ENCODE measurements at places on chromosomes 6 and 20.

GRCh38 chr6:89239338-89239737, 22.2 kb upstream of the GABRR1 start:
- no peak for DNase-seq

DNA sequence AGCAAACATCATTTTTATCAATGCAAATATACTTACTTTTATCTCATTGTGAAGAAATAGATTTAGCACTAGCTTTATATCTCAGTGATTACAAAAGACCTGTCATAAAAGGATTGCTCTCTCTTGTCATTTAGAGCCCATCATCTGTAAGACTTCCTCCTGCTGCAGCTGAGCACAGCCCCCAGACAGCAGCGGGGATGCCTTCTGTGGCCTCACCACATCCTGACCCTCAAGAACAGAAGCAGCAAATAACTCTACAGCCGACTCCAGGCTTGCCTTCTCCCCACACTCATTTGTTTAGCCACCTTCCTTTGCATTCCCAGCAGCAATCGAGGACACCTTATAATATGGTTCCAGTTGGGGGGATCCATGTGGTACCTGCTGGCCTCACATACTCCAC, 127.0 kb upstream of the EDN1 start:
- DNase-seq: no peak

DNA sequence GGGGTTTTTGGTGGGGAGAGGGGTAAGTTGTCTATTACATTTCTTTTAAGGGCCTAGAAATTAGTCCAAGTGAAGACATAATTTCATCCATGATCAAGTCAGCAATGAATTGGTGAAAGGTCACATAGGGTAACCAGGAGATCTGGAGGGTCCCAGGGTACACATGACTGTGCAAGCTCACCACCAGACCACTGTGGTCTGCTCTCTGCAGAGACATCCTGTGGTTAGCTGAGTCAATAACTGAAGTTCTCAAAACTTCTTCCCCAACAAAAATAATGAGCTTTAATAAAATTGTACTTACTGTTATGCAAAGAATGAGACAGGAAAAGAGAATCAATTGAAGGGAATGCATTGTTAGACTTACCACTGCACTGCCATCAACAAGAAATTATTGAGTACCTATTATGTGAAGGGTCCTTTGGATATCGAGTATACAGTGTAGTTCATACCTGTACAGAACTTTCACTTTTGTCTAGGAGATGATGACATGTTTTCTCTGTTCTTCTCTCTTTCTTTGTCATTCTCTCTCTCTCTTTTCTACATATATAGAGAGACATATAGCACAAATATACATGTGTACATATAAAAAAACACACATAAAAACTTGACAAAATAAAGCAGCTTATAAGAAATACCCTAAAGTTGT, 209.8 kb downstream of the GJA1 start:
- no peak for DNase-seq

DNA sequence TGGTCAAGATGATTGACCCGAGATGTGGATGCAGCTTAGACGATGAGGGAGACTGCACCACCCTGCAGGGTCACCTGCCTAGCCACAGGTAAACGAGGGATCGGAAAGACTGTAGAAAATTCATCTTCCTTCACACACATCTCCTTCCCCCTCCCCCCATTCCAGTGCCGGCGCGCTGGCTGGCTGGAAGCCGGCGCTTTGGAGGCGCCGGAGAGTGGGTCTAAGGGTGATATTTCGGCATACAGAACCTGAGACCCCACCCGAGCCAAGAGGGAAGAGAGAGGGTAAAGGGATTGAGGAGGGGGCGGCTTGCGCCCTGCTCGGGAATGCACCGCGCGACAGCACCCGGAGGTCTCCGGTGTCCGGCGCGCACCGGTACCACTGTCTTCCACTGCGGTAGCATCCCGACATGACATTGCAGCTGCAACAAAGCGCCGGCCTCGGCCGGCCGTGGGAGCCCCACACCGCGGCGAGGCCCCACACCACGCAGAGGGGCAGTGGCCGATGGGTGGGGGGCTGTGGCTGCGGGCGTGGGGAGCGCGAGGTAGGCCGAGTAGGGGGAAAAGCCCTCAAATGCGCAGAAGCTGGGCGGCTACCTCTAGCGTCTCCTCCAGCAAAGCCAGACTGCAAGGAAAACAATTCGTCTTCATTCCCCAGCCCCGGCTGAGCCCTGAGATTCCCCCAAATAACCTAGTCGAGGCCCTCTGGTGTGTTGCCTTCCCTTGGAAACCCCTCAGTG, 984 bp downstream of the TNFRSF21 start:
- DNase-seq: no peak

DNA sequence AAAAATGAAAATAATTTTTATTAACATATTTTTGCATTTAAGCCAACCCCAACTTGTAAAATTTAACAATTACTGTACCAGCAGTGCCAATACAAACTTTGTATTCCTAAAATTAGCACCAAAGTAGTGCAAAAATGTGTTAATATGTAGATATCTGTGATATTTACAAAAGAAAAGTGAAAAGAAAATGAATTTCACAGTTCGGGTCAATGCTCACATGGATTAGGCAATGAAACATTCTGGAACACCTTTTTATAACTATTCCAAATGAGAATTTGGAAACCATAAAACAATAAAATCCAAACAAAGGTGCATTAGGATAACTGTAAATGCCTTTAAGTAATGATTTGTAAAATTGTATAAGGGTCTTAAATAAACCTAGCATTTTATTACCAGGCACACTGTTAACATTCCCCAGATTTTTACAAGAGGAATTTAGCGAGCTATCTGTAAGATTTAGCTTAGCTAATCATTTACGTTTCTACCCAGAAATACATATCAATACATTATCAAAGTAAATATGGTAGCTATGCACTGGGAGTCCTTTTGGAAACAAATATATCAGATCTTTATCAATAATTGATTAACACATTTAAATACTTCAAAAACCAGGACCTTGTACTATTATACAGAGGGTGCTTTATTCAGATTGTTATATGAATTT, 112.2 kb downstream of the MTFR2 start:
- DNase-seq: no peak

- DNase-seq: no peak
These were observed 154.9 kb downstream of the ALDH8A1 start for GRCh38 chr6:134795001-134795400.

- no peak for DNase-seq
These were observed 24.0 kb upstream of the PHF3 start for GRCh38 chr6:63611560-63611959.

DNA sequence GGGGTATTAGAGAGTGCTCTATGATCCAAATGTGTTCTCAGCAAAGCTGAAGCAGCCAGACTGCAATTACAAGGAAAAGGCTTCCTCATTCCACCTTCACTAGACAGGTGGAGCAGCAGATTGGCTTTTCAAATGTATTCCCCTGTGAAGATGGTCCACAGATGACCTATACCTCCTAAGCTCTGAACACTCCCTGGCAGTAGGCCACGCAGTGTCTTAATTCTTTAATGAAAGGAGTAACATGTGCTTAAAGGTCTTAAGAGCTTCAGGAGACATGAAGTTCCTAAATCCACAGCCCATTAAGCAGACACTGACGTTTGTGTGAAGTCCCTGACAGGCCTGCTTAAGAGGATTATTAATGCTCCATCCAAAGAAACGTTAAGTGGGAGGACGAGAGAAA, 138.9 kb upstream of the NUP153 start:
- DNase-seq: no peak

- DNase-seq: no peak
These were observed 86.9 kb downstream of the FNDC1 start for GRCh38 chr6:159256128-159256527.

- DNase-seq: no peak
These were observed 17.9 kb downstream of the MDFI start for GRCh38 chr6:41656002-41656691.

DNA sequence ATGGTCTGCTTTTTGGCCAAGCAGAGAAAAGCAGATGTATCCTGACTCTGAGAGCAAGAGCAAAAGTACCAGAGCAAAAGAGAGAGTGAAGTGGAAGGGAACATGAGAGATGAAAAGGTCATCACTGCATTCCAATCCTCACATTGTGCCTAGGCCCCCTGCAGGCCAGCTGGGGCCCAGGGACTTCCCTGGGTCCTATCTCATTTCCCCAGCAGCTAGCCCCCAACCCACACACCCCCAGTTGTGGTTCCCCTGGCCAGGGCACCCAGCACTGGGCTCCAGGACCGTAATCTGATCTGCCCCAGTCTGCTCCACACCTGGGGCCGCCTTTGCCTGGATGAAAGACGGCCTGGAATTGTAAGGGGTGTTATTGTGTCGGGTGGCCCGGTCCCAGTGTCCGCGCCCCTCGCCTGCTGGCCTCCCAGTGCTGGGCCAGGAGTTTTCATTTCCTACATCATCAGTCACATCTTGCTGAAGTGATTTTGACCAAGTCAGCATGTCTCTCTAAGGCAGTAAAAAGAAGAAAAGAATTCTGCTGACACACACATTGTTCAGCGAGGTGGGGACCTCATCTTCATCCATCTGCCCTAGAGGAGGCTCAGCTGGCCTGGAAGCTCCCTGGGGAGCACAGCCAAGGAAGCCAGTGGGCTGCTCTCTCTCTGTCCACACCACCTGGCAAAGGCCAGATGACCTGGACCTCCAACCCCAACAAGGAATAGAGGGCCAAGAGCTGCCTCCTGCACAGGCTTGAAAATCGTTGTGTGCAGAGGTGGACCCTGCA, 4.0 kb upstream of the BMP7 start:
- no peak for DNase-seq

DNA sequence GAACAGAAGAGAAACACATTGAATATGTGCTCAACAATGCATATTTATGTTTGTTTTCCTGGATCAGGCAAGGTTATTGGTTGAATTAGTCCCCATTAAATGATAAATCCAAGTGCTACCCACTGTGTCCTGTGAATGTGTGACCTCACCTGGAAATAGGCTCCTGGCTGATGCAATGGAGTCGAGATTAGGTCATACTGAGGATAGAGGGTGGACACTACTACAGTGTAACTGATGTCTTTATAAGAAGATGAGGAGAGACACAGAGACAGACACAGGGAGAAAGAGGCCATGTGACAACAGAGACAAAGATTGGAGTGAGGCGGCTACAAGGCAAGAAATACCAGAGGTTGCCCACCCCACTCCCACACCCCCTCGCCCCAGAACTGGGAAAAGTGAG, 559.3 kb downstream of the C6orf118 start:
- DNase-seq: no peak

GRCh38 chr20:24588047-24588635, 118.7 kb downstream of the SYNDIG1 start:
- DNase-seq: no peak

DNA sequence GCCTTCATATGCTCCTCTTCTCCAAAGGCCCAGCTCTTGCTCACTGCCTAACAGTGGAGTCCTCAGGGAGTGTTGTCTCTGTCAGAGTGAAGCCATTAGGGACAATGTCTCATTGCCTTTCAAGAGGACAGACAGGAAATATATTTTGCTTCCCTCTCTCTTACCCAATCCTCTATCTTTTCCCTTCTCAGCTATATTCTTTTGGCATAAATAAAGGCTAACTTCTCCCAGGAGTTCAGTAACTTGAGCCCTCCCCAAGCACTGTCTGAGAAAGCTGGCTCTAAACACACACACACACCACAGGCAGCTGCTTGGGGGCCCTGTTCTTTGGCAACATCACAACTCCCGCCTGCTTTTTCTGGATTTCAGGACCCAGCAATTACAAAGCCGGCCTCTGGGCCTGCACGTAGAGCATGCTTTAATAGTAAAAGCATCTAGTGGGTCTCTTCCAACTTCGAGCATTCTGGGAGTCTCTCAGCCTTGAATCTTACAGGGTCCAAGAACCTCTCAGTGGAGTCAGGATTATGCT, 34.7 kb upstream of the LAMA4 start:
- no peak for DNase-seq

DNA sequence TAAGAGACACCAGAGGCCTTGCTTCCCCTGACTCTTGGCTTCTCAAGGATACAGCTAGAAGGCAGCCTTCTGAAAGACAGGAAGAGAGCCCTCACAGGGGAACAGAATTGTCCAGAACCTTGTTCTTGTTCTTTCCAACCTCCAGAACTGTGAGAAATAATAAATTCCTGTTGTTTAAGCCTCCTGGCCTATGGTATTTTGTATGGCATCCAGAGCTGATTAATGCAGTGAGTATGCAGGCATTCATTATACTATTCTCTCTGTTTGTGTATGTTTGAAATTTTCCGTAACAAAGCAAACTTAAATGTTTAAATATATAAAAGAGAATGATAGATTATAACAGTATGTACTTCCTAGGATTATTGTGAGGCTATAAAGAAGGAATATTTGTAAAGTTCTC, 903.4 kb upstream of the FLRT3 start:
- DNase-seq: no peak

DNA sequence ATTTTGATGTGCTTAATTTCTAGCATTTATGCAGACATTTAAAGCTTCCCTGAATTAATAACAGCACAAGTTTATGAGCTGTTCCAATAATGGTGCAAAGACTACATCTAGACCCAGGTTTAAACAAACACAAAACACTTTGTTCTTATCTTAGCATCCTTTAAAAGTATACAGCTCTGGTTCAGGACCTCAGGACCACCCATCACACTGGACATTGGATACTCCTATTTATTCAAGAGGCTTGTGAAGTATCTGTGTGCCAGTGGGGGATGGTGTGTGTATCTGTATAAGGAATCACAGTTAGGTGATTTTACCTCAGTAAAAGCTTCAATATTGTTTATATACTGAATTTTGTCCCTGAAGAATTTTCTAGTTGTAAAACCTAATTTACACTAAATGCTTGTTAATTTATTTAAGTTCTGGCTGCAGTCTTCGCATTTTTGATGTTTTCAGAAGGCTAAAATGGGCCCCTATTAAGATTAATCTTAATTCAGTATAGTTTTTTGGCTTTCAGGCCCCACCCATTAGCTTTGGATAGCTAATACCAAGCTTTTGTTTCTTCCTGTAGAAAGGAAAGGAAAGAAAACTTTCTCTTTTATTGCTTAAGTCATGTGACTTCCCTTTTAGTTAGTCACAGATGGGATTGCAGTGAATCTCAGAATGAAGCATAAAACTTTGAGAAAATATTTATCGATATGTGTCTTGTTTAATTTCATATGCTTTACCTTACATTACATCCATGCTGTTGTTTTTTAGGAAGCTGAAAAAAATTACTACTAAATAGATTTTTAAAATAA, 13.1 kb downstream of the LIN28B start:
- DNase-seq: no peak

- no peak for DNase-seq
These were observed 122.7 kb upstream of the AGPAT4 start for GRCh38 chr6:161396539-161396938.

DNA sequence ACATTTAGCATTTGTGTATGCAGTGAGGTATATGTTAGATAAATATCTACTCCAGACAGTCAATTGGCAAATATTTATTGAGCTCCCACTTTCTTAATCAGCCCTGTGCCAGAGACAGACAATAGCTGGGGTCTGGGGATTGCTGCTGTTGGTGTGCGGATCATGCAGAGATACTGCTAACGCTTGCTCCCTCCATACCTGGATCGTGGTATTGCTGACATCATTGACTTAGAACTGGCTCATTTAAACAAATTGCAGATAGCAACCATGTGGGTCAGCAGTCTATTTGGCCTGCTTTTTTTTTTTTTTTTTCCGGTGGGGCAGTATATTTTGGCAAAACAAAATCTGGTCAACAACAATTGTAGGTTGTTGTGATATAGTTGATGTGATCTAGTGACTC, 9.5 kb downstream of the ARID1B start:
- DNase-seq: no peak
